ENCODE measurements at places on chromosomes 1 and 21. TPM values are rescaled to one million over a fixed set of nuclear protein-coding genes. Genes with fewer than 3 reads are reported as not detected.

CD244 gene
- total RNA-seq = not detected

CRYBG2 gene
- 18.6 TPM for total RNA-seq

UBXN10 gene
- total RNA-seq = 0.96 TPM

EDARADD gene
- 4.7 TPM for total RNA-seq

KRTAP8-1 gene
- not detected for total RNA-seq

S1PR1 gene
- total RNA-seq = 0.48 TPM

CFAP141 gene
- total RNA-seq = not detected

CCDC18 gene
- total RNA-seq = 16.9 TPM

NGF gene
- 3.4 TPM for total RNA-seq

RNU1-2 gene
- under 0.01 TPM for total RNA-seq

LEFTY1 gene
- total RNA-seq = not detected

TNFRSF4 gene
- 0.25 TPM for total RNA-seq

- no peak for DNase-seq
These were observed 4.6 kb downstream of the MTARC1 start for GRCh38 chr1:220791285-220791684.

DNA sequence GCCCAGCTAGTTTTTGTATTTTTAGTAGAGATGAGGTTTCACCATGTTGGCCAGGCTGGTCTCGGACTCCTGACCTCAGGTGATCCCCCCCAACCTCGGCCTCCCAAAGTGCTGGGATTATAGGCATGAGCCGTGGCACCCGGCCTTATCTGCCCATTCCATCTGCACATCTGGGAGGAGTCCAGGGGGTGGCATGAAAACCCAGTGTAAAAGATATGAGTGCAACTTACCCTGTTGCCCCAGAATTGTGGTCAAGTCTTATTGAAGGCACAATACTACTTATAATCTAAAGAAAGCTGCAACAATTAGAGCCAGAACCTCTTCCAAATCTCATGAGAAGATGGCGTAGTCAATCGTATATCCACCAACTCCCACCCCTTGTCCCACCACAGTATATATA lies 18.4 kb downstream of the CTXND2 start:
- no peak for DNase-seq

- DNase-seq = no peak
These were observed 12.8 kb downstream of the DIP2A start for GRCh38 chr21:46471514-46471913.

DNA sequence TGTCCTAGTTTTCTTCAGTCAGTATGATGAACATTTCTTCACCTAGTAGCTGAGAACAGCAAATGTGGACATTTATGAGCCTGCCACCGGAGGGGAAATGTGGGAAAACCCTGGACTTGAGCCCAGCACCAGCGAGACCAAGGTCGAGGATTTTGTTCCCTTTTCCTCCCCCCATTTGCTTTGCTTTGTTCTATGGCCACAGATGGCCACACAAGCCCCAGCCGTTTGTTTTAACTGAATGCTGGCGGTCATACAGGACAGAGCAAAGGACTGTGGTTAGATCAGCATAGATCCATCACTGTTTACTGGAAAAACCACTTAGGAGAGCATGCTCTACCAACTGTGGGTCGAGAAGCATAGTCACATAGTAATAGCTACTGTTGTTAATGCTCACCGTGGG lies 20.9 kb downstream of the SH2D2A start:
- DNase-seq = no peak

DNA sequence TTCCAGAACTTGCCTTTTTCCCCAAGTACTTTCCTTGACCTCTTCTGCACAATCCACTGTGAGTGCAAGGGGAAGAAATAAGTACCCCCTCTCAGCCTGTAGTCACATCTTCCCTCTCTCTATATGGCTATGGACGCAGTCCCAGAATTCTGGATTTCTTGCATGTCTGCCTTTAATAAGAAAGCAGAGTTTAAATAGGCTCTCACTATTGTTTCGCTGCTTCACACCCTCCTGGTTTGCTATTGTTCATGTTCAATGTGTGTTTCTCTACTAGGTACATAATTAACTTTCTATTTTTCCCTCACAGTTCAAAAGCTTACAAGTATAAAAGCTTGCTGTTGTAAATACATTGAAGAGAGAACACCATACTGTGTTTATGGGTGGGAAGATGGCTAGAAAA lies 181.5 kb upstream of the C1orf105 start:
- no peak for DNase-seq

DNA sequence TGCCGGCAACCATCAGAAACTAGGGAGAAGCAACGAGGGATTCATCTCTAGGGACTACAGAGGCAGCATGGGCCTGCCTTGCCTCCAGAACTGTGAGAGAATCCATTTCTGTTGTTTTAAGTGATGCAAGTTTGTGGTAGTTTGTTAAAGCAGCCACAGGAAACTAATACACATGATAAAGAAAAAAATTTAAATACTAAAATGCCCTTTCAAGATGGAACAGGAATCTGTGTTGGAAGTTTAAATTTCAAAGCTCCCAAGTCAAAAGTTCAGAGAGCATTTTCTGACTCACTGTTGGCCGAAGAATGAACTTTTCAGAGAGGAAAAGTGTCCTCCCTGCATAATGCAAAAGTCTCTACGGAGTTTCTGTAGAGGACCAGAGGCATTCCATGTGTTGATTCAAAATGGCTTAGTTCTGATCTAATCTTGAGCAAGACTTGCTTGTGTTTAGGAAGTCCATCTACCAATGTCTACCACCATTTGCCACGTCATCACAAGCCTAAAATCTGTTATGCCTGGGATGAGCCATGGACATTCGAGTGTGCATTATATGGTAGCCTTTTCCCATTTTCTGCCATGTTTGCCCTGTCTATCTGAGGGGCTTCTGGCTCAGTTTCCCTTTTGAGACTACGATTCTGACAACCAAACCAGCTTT lies 22.4 kb upstream of the ARHGAP29 start:
- DNase-seq = no peak

DNA sequence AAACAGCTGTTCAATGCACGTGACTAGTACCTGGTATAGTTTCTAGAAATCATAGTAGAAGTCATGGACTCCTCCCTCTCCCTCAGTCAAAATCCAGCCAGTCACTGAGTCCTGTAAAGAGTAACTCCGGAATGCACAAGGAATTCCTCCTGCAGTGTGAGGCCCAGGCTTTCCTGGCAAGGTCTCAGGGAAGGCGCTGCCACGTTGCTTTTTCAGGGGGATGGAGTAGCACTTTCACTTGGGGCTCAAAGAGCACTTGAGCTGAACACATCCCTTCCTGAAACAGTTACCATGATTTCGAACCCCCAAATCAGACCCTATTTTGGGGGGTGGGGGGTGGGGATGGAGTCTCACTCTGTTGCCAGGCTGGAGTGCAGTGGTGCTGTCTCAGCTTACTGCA lies 26.4 kb upstream of the LRRC8D start:
- DNase-seq = no peak

GRCh38 chr1:93878889-93879586 lies at the start of gene DNTTIP2:
Gene DNTTIP2, minus strand, starts transcription at chr1:93879206. Its CDS starts 58 bp downstream, at chr1:93879148.
- DNase-seq = peak; percentile 77

GRCh38 chr21:45405271-45405818 lies 380 bp downstream of the COL18A1 start:
- DNase-seq = no peak

- DNase-seq = no peak
These were observed at the start of gene CNIH3 for GRCh38 chr1:224615861-224616755. Gene CNIH3, plus strand, starts transcription at chr1:224616317. Its CDS starts 858 bp downstream, at chr1:224617175.

- DNase-seq = peak; percentile 23
These were observed 73.8 kb downstream of the MTR start for GRCh38 chr1:236868625-236869467.

DNA sequence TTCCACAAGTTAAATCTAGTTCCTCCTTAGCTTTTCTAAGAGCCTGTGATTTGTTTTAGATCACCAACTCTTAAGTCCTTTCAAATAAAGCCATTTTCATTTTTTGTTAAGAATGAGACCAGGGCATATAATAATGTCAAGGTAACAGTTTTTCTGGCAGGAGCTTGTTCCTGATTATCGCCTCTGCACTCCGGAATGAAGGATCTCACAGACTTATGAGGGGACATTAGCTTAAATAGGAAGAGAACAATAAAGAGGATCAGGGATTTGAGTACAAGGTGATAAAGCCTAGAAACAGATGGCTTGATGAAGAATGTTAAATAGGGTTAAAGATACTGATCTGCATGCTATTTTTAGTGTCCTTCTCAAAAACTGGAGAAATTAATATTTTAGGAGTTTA lies 13.6 kb upstream of the OTUD7B start:
- DNase-seq = no peak

GRCh38 chr21:33036430-33037162 lies 10.9 kb downstream of the OLIG2 start:
- no peak for DNase-seq

DNA sequence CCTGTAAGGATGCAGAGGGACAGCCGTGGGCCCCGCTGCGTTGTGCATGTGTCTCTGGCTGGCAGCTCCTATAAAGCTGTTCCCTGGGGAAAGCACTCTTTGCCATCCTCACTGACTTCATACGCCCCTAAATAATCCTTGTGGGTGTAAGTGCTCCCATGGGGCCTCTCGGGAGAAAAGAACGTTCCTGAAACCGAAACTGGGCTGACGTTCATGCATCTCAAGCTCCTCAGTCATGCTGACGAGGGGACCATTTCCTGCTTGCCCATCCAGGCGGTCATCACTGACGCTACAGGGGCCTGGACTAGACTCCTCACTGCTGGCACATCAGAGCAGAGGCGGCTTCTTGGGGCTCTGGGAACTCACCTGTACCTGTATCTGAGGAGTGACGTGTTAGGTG lies 73.1 kb upstream of the USP24 start:
- no peak for DNase-seq

DNA sequence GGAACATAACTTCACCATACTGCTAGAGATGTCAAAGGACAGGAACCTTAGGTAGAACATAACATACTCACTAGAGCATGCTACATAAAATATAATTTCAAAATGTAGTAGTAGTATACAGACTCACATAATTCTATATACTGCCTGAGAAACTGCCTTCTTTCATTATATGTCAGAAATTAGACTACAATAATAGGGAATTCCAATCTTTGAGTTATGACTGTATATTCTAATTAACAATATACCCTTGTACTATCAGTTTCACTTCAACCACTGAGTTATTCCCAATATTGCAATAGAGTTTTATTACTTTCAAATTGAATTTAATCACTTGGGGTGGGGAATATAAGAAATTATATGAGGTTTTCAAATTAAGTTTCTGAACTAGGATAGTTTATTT lies 44.0 kb downstream of the OMA1 start:
- no peak for DNase-seq

DNA sequence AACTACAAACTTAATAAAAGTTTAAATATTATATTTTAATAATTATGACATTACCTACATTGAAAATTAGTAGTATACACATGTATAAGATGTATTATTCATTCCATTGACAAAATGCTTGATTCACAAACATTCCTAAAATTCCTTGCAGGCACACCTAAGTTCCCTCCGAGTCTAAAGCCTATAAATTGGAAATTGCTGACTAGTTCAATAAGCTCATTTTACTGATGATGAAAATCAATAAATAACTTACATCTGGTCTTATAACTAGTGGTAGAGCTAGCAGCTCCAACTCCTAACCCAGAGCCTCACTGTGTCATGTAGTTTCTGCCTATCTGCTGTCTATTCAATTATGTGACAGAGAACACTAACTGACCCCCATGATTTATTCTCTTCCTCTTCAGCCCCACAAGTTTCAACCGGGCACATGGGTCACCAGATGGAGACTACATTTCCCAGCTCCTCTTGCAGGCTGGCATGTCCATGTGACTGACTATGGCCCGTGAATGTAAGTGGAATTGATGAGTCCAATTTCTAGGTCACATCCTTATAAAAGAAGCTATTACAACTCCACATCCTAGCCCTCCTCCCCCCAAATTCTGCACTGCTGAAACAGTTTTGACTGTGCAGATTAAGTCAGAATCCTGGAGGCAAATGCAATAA lies 29.6 kb upstream of the LRRC8D start:
- no peak for DNase-seq

GRCh38 chr1:38037221-38037939 lies 9.2 kb downstream of the POU3F1 start:
- no peak for DNase-seq

GRCh38 chr1:93980320-93981273 lies 71.4 kb upstream of the GCLM start:
- no peak for DNase-seq

- DNase-seq = no peak
These were observed 317.7 kb upstream of the DAB1 start for GRCh38 chr1:57741521-57741920.

DNA sequence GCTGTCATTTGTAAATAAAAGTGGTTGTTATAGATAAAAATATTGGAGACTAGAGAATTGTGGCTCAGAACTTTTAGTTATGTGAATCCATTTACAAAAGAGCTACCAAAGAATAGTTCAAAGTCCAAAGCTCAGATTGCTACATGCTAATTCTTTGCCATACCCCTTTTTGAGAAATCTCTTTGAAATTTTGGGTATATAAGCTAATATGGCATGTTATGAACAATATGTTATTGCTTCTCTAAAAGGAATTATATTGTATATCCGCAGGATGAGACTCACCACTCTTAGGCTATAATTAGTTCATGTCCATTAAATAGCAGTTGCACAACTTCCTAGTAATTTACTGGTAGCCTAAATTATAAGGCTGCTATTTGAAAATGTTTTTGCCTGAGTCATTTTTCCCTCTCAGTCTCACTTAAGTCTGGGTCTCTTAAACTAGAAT lies 178.0 kb downstream of the ZNF281 start:
- DNase-seq = no peak

- DNase-seq = no peak
These were observed 47.8 kb upstream of the ZP4 start for GRCh38 chr1:237938553-237938952.

GRCh38 chr1:31445951-31446350 lies 32.9 kb downstream of the SERINC2 start:
- DNase-seq = no peak

GRCh38 chr1:199721001-199721400 lies 306.5 kb upstream of the NR5A2 start:
- no peak for DNase-seq

DNA sequence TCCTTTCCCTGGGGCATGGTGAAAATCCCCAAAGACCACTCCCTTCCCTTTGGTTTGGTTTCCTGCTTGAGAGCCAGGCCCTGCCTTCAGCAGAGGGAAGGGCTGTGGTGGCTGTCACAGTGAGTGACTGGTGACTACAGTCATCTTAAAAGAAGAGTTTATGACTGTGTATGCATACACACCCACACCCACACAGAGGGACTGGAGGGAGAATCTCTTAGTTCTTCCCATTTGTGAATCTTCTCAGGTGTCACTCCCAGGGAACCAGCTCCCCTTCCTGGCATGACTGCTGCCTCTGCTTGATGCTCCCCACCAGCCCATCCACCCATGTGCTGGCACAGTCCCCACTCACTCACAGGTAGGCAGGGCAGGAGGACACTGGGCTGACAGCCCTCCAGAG lies 3.9 kb upstream of the KCNA2 start:
- no peak for DNase-seq

DNA sequence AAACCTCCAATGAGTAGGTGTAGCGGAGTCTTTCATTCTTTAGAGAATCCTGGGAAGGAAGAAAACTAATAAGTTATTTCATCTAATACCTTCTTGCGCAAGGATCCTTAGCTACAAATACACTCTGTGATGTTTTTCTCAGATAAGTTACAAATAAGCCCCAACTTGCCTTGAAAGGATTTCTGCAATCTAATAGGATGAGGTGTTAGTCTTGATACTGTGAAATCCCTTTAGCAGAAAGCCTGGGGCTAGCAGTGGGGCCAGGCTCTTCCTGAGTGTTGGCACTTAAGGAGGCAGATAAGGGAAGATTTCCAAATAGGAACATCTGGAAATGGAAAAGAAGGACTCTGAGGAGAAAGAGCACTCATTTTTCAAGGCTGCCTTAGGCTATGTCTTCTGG lies 168.0 kb upstream of the DAB1 start:
- no peak for DNase-seq

- no peak for DNase-seq
These were observed 251.3 kb downstream of the PCP4 start for GRCh38 chr21:40118527-40118926.

Measured in kidney epithelial cell (primary cell).